Activated CD8-positive, alpha-beta memory T cell treated with anti-CD3 and anti-CD28 coated beads for 1 hour (primary cell): ENCODE measurements at places on chromosomes 4 and X.

GRCh38 chr4:173499658-173500535, 30.1 kb downstream of the HAND2 start:
- DNase-seq: no peak

DNA sequence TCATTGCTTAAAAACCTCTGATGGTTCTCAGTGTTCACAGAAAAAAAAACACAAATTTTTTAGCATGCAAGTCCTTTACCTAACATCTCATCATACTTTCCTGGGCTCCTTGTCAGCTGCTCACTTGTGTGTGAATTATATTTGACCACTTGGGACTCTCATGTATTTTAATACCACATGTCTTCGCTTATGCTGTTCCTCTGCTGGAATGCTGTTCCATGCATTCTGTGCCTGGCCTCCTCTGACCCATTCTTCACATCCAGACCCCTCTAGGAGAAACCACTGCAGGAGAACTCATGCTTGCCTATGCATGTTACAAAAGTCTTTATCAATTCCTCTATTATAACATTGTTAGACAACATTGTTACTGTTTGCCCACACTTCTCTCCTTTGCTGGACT, 157.6 kb downstream of the PDGFRA start:
- no peak for DNase-seq

GRCh38 chr4:87046121-87046551, 111.3 kb downstream of the AFF1 start:
- no peak for DNase-seq

DNA sequence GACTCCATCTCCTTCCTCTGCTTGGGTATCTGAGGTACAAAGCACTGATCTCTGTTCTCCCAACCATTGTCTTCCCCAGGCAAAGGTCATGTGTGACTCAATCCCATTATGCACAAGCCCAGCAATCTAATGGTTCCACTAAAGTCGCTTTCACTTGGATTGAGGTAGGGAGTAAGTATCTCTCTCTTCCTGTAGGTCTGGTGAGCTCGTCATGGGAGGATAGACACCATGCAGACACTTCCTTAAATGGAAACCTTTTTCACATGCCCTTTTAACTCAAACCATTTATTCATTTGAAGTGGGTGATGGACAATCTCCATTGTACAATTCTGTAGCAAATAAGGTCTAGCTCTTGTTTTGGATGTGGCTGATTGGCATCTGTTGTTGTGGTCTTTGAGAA, 245.2 kb upstream of the CLNK start:
- no peak for DNase-seq

- DNase-seq: no peak
These were observed 69.6 kb upstream of the SLC34A2 start for GRCh38 chr4:25585901-25586523.
